ENCODE measurements at places on chromosomes 6 and 20.
A peak's percentile ranks its signal among the peaks of the same experiment; 100 is the strongest.

- DNase-seq: no peak
These were observed 379.9 kb upstream of the IRAK1BP1 start for GRCh38 chr6:78487401-78487800.

- DNase-seq: no peak
These were observed 56.9 kb downstream of the RAMACL start for GRCh38 chr6:166529586-166529985.

GRCh38 chr6:77313595-77313994 lies 149.7 kb downstream of the HTR1B start:
- no peak for DNase-seq

- peak; percentile 55 for DNase-seq
These were observed 146.7 kb downstream of the TASP1 start for GRCh38 chr20:13492001-13492481.

DNA sequence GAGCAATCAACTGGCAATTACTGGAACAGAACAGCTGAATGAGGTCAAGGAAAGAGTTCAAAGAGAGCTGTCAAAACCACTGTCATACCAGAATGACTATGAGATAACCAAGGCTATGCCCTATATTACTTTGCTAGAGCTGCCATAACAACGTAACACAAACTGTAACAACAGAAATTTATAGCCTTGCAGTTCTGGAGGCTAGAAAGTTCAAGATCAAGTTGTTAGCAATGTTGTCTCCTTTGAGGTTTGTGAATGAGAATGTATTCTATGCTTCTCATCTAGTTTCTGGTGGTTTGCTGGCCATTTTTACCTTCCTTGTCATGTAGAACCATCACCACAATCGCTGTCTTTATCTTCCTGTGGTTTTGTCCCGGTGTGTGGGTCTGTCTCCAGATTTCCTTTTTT lies 1323.0 kb upstream of the GJE1 start:
- DNase-seq: no peak
